ENCODE measurements at places on chromosomes 1 and 21.
A peak's percentile ranks its signal among the peaks of the same experiment; 100 is the strongest.

DNA sequence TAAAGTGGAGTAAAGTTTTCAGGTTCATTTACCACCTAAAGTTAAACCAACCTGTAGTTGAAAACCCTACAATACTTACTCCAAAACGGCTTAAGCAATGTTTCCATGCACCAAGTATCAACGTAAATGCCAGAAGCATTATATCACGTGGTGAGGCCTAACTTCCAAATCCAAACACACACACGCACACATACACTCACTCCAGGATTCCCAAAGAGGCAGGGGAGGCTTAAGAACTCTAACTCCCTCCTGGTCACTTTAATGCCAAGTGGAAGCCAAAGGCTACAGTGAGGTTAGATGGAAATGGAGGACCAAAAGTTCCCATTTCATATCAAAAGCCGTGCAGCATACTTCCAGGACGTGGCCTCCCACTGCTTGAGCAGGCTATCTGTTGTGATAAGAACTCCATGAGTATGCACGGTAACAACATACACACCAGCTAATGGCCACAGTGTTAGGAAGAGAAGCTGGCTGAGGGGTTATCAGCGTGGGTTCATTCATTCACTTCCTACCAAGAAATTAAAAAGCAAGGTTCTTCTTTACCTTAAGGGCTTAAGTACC lies 224.1 kb downstream of the SLC45A1 start:
- no peak for DNase-seq

DNA sequence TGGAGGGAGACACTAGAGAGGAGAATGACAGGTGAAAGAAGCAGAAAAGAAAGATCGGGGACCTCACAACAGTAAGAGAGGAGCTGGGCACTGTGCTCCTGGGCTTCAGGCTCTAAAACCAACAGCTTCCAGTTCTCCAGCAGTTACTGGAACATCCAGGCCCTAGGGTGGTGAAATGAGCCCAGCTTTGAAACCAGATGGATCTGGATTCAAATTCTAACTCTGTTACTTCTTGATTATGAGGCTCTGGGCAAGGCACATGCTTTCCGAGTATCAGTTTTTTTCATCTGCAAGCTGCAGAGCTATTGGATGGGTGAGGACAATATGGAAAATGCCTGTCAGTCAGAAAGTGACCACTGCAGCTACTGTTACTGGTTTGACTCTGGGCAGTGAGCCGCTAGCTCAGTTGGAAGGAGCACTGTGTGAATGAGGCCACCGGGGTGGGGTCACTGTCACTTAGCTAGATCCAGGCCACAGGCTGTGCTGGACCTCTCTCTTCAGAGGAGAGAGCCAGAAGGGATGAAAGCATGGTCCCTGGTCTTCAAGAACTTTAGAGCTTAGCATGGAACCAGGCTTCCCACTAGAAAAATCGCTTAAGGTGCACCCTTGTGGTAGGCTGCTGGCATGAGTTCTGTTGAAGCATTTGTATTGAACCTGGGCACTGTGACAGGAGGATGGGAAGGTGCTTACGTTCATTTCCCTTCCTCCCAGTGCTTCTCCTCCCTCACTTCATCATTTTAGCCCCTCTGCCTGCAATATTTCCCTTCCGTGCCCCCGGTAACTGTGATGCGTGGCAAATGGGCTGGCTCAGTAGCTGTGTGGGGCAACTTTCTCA lies 12.2 kb downstream of the PLEKHO1 start:
- DNase-seq: no peak

GRCh38 chr1:169698976-169699375 lies 12.4 kb downstream of the SELL start:
- no peak for DNase-seq

GRCh38 chr1:167791281-167792187 lies 69.8 kb downstream of the MPZL1 start:
- DNase-seq: peak; percentile 60

- no peak for DNase-seq
Measured at GRCh38 chr1:33169290-33170055, 12.4 kb downstream of the TRIM62 start.

- no peak for DNase-seq
Measured at GRCh38 chr1:29984862-29985605, 738.4 kb downstream of the MATN1 start.

DNA sequence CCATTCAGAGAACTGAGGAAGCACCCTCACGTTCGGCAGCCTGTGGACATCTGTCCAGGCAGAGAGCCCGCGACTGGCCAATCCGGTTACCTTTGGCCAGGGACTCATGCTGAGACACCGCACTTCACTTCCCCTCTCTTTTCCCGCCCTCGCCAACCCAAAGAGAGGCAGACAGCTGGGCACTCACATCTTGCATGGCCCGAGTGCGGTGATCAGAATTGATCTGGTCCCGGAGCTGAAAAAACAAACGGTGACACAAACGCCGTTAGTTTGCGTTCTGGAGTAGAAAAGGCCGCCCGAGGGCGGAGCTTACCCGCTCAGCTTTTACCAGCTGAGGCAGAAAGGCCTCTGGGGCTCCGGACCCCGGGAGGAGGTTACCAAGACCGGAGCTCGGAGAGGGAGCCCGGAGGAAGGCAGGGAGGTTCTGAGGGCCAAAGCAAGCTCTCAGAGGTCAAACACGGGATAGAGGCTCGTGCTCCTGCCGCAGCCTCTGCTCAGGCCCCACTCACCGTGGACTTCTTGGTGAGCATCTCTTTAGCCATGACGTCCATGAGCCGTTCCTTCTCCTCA lies 376 bp downstream of the SF3A3 start:
- DNase-seq: peak; percentile 73

DNA sequence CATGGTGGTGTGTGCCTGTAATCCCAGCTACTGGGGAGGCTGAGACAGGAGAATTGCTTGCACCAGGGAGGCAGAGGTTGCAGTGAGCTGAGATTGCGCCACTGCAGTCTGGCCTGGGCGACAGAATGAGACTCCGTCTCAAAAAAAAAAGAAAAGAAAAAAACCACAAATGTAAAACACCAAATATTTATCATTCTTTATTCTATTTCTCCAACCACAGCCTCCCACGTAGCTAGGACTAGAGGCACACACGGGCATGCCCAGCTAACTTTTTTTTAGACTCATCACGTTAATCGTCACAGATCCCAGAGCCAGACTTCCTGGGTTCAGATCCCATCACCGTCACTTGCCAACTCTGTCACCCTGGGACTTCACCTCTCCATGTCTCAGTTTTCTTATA lies 13.5 kb downstream of the DNAJC16 start:
- no peak for DNase-seq

DNA sequence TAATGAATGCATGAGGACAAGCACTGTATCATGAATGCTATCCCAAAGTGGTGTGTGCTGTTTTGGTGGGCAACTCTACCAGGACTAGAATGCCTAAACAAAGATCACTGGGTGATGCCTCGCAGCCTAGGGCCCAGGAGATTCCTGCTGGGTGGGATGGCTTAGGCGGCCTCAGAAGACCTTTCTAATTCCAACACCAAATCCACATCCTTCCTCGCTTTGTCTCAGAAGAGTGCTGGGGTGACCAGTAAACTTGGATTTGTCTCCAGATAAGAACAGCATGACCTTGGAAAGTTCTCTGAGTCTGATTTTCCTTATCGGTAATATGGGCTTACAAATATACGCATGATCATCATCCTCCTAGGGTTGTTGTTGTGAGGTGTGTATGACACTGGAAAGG lies 76.6 kb downstream of the TLR5 start:
- DNase-seq: no peak

DNA sequence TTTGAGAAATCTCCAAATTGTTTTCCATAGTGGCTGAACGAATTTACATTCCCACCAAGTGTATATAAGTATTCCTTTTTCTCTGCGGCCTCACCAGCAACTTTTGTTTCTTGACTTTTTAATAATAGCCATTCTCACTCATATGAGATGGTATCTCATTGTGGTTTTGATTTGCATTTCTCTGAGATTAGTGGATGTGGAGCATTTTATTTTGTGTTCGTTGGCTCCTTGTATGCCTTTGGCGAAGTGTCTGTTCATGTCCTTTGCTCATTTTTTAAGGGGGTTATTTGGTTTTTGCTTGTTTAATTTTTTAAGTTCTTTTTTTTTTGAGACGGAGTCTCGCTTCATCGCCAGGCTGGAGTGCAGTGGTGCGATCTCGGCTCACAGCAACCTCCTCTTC lies 45.1 kb upstream of the MPC2 start:
- DNase-seq: no peak

- no peak for DNase-seq
Measured at GRCh38 chr1:160375788-160376524, 9.1 kb downstream of the NHLH1 start.

DNA sequence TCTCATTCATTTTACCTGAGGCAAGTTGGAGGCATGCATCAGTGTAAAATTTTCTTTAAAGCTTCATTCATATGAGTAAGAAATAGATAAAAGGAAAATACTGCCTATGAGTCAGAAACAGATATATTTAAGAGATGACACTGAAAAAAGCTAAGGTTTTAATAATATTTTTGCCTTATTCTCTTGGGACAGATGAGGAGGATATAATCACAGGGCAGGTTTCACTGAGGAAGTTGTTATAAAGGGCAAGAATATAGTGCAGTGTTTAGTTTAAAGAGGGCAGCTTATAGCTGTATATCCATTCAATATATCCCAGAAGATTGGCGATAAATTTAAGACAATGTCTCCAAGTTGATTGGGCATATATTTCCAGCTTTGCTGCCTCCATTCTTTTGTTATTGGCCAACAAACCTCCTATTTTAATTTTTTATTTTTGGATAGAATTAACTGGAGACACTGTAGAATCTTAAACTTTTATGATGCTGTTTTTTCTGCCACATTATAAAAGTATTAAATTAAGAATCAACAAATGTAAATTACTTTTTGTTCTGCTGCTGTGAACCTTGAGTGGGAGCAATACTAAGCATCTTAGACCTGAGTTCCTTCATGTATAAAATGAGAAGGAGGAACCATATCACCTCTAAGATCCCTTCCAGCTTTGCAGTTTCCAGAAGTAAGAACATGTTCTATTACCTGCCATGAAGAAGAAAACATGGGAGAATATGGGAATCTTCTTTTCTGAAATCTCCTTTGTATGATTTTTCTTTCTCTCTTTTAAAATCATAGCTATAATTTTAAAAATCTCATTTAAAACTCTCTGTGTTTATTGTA lies 171.6 kb downstream of the S1PR1 start:
- no peak for DNase-seq

DNA sequence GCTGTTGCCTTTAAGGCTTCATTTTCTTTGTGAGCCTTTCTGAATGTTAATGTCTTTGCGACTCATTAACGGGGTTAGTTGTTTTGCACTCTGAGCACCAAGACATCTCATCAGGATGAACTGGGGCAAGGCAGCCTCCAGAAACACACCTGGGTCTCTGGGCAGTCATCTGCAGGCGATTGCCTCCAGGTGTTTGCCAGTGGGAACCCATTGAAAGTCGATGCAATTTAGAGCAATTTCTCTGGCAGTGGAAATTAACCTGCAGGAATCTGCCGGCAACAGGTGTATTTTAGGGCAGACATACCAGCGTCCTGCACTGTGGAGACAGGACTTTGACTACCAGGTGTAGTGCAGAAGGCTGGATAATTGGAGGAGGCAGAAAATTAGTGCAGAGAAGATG lies 661.0 kb upstream of the PTBP2 start:
- no peak for DNase-seq

- DNase-seq: no peak
Measured at GRCh38 chr1:51000651-51001050, 30.6 kb downstream of the CDKN2C start.

DNA sequence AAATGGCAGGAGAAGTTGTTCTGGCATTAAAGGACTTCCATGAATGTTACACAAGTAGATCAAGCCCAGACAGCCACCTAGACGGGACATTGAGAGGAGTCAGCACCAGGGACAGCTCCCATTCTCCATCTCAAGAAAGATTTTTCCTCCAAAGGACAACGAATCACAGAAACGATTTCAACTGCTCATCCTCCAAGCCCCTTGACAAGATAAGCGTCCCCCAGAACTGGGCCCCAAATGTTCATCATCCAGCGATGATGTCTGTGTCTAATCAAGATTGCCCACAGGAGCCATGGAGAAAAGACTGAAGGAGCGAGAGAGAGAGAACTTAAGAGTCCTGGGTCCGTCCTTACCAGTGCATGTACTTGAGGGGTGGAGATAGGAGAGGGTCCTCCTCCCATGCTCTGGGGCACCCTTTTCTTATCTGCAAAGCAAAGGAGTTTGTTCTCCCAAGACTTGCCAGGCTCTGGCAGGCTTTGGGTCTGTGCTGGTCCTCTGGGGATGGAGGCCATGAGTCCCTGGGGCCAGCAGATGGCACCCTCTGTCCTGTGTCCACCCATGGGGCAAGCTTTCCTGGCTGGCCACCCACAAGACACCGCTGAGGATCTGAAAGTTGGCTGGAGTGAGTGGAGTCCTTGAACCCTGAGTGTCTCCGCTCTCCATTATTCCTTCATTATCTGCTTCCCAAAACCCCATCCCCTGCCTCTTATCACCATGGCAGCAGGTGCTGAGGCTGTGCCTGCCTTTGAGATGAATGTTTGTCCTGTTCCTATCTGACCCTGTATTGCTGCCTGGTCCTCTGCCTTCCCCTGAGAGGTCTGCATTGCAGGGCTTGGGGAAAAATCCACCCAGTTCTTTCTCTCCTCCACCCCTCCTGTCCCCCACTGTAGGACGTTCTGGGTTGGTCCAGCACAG lies 164.6 kb downstream of the ACTL8 start:
- no peak for DNase-seq

DNA sequence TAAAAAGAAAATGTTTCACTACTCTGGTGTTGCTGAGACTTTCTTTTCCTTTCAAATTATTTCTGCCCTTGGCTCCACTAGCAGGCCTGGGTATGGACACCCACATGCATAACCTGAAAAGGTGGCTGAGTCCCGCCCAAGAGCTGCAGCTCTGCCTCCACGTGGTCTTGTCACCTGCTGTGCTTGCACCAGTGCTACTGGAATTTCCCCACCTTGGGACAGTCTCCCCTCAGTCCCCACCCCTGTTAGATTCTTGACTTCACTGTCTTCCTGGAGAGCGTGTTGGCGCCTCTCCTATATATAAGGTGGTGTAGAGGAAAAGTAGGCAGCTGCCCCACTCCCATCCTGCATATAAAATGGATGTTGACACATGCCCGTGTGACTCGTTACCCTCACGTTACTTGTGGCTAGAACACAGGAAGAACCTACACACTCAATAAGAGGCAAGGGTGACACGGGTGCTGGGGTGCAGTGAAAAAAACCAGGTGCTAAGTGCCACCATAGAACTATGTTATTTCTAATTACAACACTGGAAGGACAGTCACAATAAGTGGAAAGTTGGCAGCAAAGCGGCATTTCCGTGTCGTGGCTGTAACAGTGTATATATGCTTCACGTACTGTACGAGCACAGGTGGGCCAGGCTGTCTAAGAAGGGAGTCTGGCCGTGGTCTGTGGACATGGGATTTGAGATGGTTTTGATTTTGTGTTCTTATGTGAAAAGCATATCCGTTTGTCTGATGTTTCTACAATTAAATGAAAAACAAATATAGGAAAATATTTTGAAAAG lies 61.0 kb downstream of the POFUT2 start:
- no peak for DNase-seq

- DNase-seq: no peak
Measured at GRCh38 chr1:167420510-167420909, 97.8 kb downstream of the CD247 start.

- no peak for DNase-seq
Measured at GRCh38 chr1:195769461-195769860, 838.8 kb downstream of the KCNT2 start.
